ENCODE measurements at places on chromosomes 2 and 18.

DNA sequence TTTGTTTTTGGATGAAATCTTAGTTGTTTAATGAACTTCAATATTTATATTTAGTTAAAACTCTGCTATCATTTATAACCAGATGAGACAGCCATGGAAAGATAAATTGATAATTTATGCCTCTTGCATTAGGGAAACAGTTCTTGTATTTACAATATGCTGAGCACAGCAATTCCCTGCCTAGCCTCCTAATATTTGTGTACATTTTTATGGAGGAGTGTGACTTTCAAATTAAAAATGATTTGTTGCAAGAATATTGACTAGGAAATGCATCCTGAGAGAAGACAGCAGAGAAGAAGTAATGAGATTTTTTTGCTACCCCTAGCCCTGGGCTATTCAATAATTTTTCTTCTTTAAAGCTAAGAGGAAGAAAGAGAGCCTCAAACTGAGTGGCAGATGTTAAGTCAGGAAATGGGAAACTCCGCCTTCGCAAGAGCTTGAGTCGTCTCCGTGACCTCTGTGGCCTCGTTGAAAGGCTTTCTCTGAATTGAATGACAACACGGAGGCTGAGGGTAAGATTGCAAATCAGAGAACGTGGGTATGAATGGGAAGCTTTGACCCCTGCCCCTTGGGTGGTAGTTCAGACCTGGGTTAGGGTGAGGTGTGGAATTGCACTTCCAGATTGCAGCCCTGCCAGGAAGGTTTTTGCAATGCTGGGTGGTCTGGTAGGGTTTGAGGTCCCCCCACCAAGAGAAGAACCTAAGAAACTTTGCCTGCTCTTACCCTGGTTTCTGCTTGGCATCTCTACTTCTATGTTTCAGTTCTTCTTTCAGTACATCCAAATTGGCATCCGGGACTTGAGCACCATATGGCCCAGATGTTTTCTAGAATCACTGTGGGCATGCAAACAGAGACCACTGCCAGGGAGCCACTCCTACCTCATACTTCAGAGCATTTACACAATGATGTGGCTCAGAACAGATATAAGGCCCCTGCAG lies 210.3 kb upstream of the RBMS1 start:
- peak; percentile 35 for DNase-seq

- DNase-seq, result no peak
Observed at GRCh38 chr18:42743373-42744138, 371.9 kb downstream of the RIT2 start.

DNA sequence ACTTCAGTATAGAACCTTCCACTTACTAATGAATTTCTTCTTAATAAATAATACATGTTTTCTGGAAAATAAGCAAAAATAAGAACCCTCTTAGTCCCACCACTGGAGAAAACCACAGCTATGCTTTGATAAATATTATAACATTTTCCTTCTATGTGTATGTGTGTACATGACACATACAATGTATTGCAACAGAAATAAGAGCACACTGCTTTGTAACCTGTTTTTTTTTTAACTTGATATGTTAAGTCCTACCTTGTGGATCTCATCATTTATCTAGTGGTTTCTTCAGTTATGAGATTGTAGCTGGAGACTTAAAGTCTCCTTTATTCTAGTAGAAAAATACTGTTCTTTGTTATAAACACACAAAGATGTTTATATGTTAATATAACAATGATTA lies 17.2 kb downstream of the INPP1 start:
- no peak for DNase-seq

DNA sequence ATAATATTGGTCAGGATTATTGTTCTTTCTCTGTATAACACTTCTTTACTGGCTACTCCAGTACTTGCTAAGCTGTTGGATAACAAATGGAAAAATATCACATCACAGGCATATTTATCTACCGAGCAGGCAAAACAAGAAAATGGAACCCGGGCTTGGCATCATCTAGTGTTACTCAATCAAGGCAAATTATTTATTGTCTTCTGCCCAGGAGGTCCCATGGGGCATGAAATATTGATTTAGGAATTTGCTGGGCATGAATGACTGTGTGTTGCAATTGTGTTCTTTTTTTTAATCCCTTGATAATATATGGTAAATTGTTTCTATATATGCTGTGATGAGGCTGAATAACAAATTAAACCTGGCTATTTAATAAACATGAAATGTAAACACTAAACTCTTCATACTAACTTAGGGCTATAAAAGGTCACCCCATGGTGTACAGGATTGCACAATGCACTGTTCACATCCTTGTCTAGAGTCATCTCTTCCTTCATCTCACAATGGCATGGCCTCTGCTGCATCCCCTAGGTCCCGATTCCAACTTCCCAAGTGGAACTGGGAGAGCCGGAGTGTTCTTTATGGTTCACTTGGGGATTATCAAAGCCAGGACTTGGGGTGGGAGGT lies 2.2 kb upstream of the PARD3B start:
- DNase-seq, result no peak

DNA sequence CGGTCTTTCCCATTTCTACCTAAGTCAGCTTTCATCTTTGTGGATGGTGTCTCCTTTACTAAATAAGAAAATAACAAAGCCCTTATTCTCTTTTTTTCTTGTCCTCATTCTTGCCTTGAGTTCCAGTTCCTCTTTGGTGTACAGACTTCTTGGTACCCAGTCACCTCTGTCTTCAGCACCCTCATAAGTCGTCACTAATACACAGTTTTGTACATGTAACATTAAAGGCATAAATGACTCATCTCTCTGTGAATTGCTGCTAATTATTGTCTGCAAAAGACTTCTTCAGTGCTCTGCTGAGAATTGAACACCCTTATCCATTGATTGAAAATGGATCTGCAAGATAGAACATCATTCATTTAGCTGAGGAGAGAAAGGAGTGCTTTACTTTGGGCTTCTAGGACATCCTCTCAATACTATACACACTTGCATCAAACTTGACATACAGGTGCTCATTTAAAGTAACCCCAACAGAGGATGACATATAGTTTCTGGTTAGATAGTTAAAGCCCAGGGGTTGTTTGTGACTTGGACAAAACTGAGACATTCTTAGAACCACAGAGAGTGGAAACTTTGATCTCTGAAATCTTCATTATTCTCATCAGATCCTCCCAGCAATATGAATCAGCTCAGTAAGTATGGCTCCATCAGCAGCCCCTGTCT lies 97.0 kb downstream of the XRCC5 start:
- no peak for DNase-seq

DNA sequence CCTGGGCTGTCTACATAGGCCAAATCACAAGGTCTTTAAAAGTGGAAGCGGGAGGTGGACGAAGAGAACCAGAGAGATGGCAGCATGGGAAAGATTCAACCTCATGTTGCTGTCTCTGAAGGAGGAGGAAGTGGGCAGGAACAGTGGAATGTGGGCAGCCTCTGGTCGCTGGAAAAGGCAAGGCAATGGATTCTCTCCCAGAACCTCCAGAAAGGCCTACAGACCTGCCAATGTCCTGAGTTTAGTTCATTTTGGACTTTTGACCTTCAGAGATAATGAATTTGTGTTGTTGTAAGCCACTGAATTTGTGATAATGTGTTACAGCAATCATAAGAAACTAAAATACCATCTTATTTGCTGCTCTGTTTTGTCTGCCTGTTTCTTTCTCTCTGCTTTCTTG lies 122.5 kb downstream of the RNF152 start:
- no peak for DNase-seq

DNA sequence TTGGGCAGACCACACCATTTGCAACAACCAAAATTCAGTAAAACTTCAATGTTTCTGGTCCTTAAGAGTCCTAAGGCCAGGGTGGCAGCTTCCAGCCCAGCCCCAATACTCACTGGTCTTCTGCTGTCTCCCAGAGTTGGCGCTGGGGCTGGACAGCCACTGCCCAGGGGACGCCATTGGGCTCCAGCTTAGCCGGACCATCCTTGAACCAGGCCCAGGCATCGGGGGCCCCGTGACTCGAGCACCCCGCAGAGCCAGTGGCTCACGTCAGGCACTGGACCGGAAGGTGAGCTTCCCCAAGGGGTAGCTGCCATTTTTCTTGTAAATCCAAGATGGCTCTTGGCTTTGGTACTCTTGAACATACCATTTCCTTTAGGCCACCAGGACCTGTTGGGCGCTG lies 21.8 kb downstream of the SNED1 start:
- DNase-seq, result no peak

GRCh38 chr2:181517685-181518301 lies 60.6 kb downstream of the ITGA4 start:
- DNase-seq, result no peak

DNA sequence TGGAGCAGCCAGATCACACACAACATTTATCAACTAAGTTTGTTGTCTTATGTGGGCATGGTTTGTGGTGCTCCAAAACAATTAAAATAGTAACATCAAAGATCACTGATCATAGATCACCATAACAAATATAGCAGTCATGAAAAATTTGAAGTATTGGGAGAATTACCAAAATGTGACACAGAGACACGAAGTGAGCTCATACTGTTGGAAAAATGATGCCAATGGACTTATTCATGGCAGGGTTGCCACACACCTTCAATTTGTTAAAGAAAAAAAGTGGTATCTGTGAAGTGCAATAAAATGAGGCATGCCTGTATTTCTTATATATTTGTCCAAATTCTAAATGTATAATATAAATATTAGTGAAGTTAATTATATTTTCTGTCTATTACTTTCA lies 42.9 kb upstream of the CABYR start:
- no peak for DNase-seq

DNA sequence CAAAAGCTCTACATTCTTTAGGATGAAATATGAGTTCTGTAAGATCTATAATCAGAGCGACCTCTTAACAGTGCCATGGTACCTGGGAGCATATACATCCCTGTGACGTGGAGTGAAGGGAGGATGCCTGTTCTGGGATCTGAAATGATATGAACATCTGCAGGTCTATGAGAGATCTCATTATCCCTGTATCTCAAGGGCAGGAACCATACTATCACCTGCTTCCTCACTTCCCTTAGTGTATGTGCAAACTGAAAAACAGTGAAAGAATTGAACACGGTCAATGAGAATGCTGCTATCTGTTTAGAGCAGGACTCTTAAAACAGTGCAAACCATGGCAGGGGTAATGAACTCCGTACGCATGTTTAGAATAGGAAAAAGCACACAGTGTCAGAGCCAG lies 364.0 kb downstream of the LPIN1 start:
- DNase-seq, result no peak

GRCh38 chr2:197708331-197708730 lies 3.2 kb downstream of the MARS2 start:
- DNase-seq, result no peak

- no peak for DNase-seq
Observed at GRCh38 chr2:236852977-236853374, 232.7 kb upstream of the COPS8 start.

GRCh38 chr2:160934263-160934662 lies 226.0 kb upstream of the TANK start:
- DNase-seq, result no peak

GRCh38 chr18:58766946-58767345 lies 95.7 kb downstream of the MALT1 start:
- no peak for DNase-seq

- DNase-seq, result no peak
Observed at GRCh38 chr18:57640749-57641148, 19.1 kb upstream of the NARS1 start.

DNA sequence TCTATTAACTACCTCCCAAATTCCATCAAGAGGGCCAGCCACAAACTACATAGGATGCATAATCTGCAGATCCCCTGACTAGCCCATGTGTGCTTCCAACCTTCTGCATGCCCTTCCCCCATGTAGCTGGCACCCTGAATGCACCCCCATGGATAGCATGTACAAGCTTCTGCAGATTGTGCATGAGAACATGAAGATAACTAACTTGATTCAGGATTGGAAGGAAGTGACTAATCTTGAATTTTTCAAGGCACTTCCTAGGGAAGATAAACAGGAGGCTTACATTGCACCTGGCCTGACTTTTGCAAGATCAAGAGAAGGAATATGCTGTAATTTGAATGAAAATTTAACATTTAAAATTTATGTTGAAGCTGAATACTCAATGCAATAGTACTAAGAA lies 66.7 kb downstream of the CDC42EP3 start:
- DNase-seq, result no peak

DNA sequence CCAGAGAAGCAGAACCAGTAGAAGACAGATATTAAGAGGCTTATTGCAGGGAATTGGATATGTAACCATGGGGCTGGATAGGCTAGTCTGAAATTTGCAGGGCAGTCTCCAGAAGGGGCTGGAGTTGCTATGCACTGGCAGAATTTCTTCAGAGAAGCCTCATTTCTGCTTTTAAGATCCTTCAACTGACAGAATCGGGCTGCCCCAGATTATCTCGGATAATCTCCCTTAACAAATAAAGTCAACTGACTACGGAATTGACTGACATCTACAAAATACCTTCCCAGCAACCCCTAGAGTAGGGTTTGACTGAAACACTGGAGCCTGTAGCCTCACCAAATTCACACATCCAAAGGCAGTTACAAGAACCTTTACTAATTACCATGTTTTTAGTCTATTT lies 136.4 kb downstream of the SOCS6 start:
- DNase-seq, result no peak

- no peak for DNase-seq
Observed at GRCh38 chr2:75790121-75790813, 79.6 kb upstream of the GCFC2 start.

DNA sequence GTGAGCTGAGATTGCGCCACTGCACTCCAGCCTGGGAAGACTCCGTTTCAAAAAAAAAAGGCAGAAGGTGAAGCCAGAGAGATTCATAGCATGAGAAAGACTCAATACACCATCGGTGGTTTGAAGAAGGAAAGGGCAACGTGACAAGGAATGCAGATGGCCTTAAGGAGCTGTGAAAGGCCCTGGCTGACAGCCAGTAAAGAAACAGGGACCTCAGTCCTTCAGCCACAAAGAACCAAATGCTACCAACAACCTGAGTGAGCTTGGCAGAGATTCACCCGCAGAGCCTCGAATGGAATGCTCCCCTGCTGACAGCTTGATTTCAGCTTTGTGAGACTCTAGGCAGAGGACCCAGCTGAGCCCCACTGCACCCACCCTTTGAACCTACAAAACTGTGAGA lies 154.9 kb upstream of the NDUFV2 start:
- no peak for DNase-seq

DNA sequence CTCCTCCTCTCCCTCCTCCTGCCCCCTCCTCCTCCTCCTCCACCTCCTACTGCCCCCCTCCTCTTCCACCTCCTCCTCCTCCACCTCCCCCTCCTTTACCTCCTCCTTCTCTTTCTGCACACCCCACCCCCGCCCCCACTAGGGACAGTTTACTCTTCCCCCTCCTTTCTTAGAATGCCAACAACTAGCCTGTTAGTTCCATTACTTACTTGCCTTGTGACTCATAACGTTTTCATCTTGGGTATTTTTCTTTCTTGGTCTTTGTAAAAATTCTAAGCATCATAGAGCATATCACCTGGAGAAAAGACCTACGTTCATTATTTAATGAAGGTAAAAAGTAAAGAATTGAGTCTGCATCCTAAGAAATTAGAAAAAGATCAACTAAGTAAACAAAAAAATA lies 165.3 kb downstream of the NEDD4L start:
- DNase-seq, result no peak
